ENCODE measurements at places on chromosomes 7 and 10.

DNA sequence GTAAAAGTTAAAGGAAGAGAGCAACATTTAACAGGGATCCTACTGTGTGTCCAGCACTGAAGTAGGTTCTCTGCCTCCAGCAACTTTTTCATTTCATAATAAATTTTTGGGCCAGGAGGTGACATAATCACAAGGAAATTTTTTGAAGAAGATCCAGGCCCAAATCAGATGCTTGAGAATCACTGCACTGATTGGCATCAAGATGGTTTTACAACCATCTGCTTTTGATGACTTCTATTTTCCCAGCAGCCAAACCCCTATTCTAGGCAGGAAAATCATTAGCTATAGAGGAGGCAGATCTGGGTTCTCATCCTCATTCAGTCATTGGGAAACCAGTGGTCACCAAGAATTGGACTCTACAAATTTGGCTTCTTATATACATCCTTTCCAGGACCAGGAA lies 79.0 kb downstream of the ARL4A start:
- DNase-seq = no peak

DNA sequence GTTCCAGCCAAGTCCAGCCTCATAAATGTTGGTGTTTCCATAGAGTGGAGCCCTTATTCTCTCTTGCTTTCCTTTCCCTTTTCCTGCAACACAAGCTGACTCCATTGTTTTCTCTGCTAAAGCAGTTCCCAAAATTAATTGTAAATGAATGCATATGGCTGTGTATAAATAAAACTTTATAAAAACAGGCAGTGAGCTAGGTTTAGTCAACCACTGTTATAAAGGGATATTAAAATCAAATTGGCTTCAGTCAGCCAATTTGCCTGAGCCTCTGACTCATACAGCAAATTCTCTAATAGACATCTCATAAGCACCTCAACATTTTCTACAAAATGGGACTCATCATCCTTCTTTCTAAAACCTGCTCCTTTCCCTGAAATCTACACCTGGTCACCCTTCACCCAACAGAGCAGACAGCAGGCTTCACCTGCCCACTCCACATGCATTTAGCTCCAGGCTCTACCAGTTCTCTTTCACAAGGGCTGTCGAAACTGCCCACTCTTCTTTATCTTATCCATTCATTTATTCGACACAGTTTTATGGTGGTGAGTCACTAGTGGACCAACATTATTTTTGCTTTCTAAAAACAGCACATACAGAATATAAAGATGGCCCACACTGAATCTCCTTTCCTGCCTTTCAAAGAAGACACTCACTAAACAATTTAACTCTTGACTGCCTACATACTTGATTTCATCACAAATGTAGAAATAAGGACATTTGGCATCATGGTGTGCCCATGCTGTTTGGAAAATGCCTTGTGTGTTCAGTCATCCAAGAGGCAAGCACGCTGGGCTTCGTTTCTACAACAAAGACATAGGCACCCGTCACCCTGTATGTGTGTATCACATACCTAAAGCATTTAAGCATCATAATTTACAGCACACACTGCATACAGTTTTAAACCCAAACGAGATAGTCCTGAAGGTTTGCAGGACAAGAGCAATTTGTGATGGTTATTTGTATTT lies 74.6 kb upstream of the C7orf33 start:
- DNase-seq = no peak

GRCh38 chr7:26265065-26265464 lies 26.6 kb upstream of the SNX10 start:
- no peak for DNase-seq

DNA sequence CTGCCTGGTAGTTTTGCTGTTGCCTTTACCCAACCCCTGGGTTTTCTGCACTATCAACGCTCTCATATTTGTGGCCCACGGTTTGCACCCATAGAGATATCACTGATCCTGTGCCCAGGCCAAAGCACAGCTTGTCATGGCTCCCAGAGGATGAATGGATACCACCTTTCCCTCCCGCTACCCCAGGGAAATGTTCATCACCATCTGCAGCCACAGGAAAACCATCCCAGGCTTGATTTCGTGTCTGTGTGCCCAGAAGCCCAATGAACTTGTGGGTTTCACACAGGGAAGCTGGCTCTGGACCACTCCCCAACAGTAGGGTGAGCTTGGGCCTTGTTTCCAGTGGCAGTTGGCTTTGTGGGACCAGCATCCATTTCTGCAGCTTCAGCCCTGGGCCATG lies 143.1 kb upstream of the GDF10 start:
- DNase-seq = no peak

DNA sequence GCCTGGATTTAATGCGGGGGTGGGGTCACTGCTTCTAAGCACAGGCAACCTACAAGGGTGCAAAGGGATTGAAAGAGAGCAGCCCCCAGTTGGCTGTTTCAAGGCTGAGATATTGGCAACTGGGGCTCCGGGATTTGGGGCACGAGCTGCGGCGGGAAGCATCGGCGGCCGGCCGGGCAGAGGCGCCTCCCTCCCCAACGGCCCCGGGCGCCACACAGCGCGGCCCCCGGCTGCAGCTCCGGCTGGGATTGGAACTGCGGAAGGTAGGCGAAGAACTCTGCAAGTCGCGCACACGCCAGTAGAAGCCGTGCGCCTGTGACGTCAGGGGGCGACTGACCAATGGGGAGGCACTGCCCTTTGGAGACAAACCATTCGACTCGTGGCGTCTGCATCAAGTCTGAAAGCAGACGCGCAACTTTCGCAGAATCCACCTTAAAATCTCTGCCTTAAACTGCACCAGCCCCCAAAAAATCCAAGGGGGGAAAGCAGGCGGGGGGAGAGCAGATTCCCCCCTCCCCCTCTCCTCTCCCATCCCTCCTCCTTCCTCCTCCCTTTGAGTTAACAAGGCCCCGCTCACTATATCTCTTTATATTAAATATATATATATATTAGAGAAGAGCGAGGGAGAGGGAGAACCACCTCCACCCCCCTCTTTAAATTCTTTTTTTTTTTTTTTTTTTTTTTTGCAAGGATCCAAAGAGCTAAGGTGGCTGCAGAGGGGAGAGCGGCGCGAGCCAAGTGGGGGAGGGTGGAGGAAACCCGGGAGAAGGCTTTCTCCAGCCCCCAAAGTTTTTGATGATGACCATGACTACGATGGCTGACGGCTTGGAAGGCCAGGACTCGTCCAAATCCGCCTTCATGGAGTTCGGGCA lies at the start of gene DLX6:
Gene DLX6, plus strand, starts transcription at position 371 of the 872 bp plus-strand sequence. Its CDS starts 425 bp downstream, at position 796.
- DNase-seq = peak; percentile 42

DNA sequence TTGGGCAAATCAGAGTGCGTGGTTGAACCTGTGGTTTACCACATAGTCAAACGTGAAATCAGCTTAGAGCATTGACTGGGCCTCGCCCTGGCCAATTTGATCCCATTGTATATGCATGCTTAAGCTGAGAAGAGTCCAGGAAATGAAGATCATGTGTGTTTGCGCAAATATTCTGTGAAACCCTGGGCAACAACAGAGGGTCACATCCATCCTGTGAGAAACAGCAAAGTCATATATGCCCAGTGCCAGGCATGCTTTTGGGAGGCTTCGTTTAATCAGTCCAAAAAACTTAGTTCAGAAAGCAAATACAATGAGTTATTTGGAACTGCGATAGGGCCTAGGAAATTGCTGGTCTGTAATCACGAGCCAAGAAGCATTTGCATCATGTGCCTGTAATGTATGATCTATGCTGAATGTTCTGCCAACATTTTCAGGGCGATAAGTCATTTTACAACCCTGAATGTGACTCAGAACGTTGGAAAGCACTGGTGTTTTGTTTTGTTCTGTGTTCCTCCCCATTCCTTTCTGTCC lies 412.1 kb upstream of the CELF2 start:
- peak; percentile 69 for DNase-seq

Measured in HS-5 (cell line).